Activated CD8-positive, alpha-beta memory T cell treated with anti-CD3 and anti-CD28 coated beads for 24 hours (primary cell): ENCODE measurements at places on chromosomes 7 and 10.

DNA sequence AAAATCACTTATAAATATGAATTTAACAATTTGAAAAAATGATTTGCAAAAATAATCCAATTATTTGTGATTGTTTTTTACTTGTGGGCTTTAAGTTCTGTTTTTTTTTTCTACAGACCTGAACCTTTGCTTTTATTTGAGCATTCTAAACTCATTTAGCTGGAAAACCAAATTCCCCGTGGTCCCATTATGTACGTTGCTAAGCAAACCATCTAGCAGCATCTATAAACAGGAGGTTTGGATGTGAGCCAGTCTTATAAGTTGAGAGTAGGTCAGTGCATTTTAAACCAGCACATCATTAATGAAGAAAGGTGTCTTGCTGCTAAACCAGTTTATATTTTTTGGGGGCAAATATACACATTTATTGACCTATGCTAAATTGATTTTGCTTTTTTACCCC lies 77.3 kb downstream of the LRRN3 start:
- no peak for DNase-seq

DNA sequence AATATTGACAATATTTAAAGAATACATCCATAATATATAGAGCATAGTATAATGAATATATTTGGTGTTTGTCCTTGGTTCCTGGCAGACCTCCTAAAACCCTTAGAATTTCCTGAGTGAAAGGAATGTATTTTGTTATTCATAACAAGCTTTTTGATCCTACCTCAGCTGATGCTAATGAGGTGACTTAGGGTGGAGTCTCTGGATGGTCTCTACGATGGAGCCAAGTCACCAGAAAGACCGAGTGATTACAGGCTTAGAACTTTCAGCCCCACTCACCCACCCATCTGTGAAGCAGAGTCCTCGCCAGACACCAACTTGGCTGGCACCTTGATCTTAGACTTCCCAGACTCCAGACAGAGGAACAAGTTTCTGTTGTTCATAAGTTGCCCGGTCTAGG lies 35.9 kb downstream of the UPF2 start:
- no peak for DNase-seq

- DNase-seq, result peak; percentile 66
Observed at GRCh38 chr7:111138193-111138569, 47.3 kb downstream of the LRRN3 start.

GRCh38 chr7:151888079-151889067 lies 11.5 kb upstream of the PRKAG2 start:
- DNase-seq, result no peak

DNA sequence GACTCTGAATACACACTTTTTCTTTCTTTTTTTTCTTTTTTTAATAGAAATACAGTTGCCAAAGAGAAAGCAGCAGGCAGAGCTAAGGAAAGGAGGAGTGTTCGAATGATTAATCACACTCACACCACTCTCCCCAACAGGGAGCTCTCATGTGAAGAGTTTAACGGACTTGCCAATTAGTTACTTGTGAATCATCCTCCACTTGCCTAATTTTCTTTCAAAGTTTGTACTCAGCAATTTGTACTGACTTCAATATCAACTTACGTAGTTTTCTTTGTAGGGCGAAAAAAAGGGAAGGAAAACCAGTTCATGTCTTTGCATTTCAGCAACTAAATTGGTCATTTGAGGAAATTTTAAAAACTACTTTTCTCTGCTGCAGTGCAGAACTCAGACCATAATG lies 109.2 kb downstream of the PIP4K2A start:
- DNase-seq, result no peak

DNA sequence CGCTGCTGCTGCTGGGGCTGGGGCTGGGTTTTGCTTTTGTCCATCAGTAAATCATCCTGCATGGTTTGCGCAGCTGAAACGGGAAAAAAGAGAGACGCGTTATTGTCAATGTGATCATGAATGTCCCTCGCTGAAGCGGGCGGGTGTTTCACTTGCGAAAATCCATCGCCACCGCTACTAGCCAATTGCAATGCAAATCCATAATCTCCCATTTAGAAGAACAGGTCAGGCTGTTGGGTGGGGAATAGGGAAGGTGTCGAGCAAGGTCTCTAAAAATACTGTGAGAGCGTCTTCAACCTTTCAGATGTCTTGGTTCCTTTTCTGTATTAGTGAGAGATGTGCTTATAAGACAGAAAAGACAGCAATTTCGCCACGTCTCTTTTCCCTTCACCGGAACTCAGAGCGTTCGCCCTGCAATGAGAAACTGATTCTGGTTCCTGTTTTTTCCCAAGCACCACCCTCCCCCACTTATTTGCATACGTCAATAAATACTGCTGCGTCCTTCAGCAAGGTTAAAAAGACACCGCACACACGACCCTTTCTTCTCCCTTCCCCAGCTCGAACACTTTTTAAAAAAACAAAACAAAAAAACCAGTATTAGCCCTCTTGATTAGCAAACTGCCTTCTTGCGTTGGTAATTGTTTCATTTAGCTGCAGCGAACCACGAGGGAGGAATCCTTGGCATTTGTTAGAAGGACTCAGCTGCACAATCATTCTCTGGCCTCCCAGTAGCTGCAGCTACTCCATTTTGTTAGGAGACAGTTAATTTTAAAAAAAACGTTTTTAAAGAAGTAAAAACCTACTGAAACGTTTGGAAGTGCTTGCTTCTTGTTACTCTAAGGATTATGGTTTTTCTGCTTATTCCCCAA lies 50.4 kb downstream of the CPEB3 start:
- peak; percentile 62 for DNase-seq
